Natural killer cell treated with Interleukin-12 subunit alpha and Interleukin-12 subunit beta and Interleukin-15 and Interleukin-18, amount 100 ng/mL, for 72 hours (primary cell): ENCODE measurements at places on chromosomes 3 and 15. TPM values are rescaled to one million over a fixed set of nuclear protein-coding genes. Genes with fewer than 3 reads are reported as not detected.

The LRRC2 gene
- total RNA-seq = not detected

The CYP1A2 gene
- not detected for total RNA-seq

The SNUPN gene
- 15.5 TPM for total RNA-seq

The OXSR1 gene
- total RNA-seq = 59.9 TPM

The NEK11 gene
- total RNA-seq = 4.1 TPM

The CAMK1 gene
- 24.4 TPM for total RNA-seq

The CACNA1D gene
- total RNA-seq = 1.2 TPM

The CD96 gene
- total RNA-seq = 168 TPM

The CNTN4 gene
- total RNA-seq = not detected

The ACKR4 gene
- not detected for total RNA-seq

The RTP2 gene
- total RNA-seq = not detected

The EPHB3 gene
- not detected for total RNA-seq

The COL8A1 gene
- total RNA-seq = 0.10 TPM

The UBE2E2 gene
- 6.4 TPM for total RNA-seq

The KIF7 gene
- 1.4 TPM for total RNA-seq

The EDEM1 gene
- total RNA-seq = 171 TPM

The TOPBP1 gene
- total RNA-seq = 106 TPM

The DNAH1 gene
- 35.4 TPM for total RNA-seq

The GOLGA8J gene
- total RNA-seq = 0.21 TPM

The RAB27A gene
- 136 TPM for total RNA-seq

The FURIN gene
- total RNA-seq = 679 TPM

The SLC9A9 gene
- 11.0 TPM for total RNA-seq

The MST1R gene
- 0.50 TPM for total RNA-seq

The RBP2 gene
- not detected for total RNA-seq

The LRCH3 gene
- 67.3 TPM for total RNA-seq

The PLOD2 gene
- total RNA-seq = 1.0 TPM

The SLC22A13 gene
- 1.3 TPM for total RNA-seq

The AADAC gene
- not detected for total RNA-seq

The ECE2 gene
- not detected for total RNA-seq

The CCDC191 gene
- total RNA-seq = 3.0 TPM

The CHRNA7 gene
- 1.2 TPM for total RNA-seq

The CBLB gene
- total RNA-seq = 78.3 TPM

The SPINK8 gene
- total RNA-seq = not detected

The TNNC1 gene
- not detected for total RNA-seq

The BFSP2 gene
- total RNA-seq = not detected

The PPM1L gene
- 14.9 TPM for total RNA-seq

The LSMEM2 gene
- total RNA-seq = not detected

The LPP gene
- 56.7 TPM for total RNA-seq

The PLA2G4E gene
- not detected for total RNA-seq

The PPARG gene
- total RNA-seq = 5.6 TPM

The CPB1 gene
- not detected for total RNA-seq

The TAGLN3 gene
- 0.74 TPM for total RNA-seq

The FXR1 gene
- 158 TPM for total RNA-seq
